ENCODE measurements at places on chromosomes 3 and 15.

- no peak for DNase-seq
Observed at GRCh38 chr15:58228718-58229117, 90.5 kb downstream of the AQP9 start.

DNA sequence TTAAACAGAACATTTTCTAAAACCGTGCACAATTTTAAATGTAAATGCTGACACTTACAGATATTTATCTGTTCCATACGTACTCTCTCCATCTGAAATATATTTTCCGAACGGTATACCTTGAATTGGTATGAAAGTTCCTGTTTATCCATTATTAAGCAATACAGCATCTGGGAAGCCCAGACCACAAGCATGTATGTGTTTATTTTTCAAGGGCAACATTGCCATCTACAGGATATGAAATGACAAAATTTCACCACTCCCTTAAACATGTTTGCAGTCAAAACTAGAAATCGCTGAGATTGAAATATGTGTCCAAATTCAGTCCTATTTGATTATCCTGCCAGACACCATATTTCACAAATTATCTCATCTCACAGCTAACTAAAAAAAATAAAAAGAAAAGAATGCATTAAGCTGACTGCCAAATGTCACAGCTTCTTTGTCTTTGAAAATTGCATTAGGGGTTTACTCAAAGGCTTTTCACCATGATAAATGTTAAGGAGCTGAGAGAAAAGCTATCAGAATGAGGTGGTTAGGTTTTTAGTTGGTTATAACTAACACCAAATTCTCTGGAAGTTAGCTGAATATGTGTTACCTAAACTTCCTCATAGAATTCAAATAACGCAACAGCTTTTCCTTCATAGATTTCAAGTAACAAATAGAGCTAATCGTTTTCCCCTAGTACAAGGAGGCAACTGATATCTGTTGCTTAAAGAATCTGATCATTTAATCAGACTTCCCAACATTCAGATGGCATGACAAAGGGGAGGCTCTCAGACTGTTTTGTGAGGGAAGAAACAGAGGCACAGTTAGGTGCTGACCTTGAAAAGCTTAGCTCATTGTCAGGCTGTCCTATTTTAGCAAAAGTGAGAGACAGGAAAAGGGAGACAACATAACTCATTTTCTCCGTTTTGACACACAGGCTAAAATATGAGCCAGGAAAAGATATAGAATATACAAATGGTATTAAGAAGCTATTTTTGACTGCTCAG lies 533.1 kb downstream of the TBL1XR1 start:
- peak; percentile 10 for DNase-seq

- no peak for DNase-seq
Observed at GRCh38 chr3:153072382-153072781, 89.6 kb upstream of the RAP2B start.

GRCh38 chr3:15064299-15064834 lies 748 bp downstream of the MRPS25 start:
- peak; percentile 43 for DNase-seq

DNA sequence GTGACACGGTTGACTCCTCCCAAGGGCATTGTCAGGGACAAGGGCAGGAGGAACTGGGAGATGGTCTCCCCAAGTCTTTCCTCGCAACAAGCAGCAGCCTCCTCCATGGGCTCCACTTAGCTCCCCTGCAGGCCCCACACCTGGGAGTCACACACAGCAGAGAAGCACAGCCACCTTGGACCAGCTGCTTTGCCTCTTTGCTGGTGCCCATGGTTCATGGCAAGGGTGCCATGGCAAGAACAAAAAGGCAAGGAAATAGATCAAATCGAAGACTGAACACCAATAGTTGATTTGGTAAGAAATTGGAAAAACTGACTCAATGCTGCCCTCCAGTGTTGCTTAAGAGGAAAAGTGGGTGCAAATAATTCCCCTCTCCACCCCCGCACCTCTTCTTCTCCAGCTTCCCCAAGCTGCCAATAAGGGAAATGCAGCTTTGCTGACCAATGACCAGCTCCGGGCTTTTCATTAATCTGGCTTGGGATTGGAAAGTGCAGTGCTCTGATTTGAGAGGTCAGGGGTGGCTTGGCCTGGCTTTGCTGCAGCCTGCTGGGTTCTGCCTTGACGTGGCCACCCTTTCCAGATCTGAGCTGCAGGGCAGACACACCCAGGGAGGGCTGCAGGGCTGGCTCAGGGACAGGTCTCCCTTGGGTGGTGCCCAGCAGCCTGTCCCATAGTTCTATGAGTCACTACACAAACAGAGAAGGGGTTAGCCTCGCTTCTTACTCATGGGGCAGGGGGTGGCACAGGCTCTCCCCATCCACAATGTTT lies 162.0 kb downstream of the KLF13 start:
- peak; percentile 88 for DNase-seq

DNA sequence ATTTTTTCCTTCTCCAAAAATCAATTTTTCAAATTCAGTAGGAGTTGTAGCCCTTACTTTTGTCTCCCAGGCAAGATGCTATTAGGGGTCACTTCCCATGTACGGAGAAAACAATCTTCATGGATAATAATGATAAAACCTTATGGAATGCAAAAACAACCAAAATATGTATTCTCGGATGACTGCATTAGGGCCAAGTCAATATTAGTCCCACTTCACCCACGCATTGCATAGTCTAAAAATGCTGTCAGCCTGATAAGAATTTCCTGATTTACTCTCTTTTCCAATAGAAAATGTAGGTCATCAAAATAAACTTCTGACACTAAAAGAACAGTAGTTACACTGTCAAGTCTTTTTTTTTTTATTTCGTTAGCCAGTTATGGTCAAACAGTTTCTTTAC lies 2.7 kb downstream of the VGLL3 start:
- DNase-seq, result no peak

- DNase-seq, result no peak
Observed at GRCh38 chr15:61057830-61058529, 171.1 kb downstream of the RORA start.

- DNase-seq, result no peak
Observed at GRCh38 chr3:128411574-128412064, 55.1 kb downstream of the DNAJB8 start.

DNA sequence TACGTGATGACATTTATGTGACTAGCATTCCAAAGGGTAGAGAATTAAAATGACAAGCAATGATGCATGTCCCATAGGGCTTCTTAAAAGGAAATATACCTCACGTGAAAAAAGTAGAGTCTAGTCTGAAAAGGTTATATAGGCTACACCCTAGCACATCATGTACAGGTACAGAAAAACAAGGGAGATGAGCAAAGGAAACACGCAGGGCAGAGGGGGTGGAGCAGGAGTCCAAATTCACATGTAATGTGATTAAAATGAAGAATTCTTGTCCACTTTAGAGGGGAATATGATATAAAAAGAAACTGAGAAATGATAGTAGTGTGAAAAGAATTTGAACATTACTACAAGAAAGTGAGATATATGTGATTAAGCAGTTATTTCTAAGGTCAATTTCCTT lies 59.4 kb downstream of the HACD2 start:
- no peak for DNase-seq

DNA sequence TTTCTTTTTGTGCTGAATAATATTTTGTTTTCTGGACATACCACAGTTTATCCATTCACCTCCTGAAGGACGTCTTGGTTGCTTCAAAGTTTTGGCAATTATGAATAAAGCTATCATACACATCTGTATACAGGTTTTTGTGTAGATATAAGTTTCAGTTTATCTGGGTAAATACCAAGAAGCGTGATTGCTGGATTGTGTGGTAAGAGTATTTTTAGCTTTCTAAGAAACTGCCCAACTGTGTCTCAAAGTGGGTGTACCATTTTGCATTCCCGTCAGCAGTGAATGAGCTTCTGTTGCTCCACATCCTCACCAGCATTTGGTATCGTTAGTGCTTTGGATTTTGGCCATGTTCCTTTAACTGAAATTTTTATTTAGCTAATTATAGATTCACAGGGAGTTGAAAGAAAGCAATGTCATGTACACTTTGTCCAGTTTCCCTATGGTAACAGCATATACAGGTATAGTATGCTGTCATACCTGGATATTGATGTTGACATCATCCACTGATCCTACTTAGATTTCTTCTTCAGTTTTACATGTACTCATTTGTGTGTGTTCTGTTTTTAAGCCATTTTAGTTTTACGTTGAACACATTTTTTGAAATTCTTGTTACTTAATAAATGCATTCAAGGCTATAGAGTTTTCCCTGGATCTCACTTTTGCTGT lies 11.9 kb downstream of the ARID3B start:
- DNase-seq, result no peak

GRCh38 chr3:122377975-122378374 lies 5.1 kb downstream of the MIX23 start:
- peak; percentile 16 for DNase-seq

- no peak for DNase-seq
Observed at GRCh38 chr15:25182736-25183445, 228.1 kb downstream of the SNRPN start.

- no peak for DNase-seq
Observed at GRCh38 chr15:58707397-58707796, 42.1 kb downstream of the ADAM10 start.

- DNase-seq, result no peak
Observed at GRCh38 chr15:50627351-50628055, 59.1 kb downstream of the TRPM7 start.

GRCh38 chr3:9897408-9898372 lies 5.0 kb upstream of the IL17RE start:
- no peak for DNase-seq

DNA sequence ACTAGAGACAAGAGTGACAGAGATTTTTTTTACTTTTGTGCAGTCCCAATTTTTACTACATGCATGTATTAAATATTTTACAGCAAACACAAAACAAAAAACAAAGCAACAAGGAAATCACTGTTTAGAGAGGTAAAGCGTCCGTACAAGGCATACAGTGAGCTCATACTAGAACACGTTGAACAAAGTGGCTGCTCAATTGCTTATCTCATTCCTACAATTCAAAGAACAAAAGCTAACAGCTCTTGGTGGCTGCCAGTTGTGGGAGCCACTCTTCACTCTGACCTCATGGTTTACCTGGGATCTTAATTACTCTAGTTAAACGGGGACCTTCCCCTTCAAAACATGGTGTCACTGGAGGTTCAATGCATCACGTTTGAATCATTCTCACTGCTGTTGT lies 7.6 kb upstream of the ARHGEF26 start:
- no peak for DNase-seq

GRCh38 chr3:2391896-2392295 lies 293.2 kb downstream of the CNTN4 start:
- no peak for DNase-seq
